Stimulated activated CD8-positive, alpha-beta memory T cell treated with anti-CD3 and anti-CD28 coated beads, Interleukin-7, amount 100 ng/mL, for 4 hours (primary cell): ENCODE measurements at places on chromosomes 7 and 10.

- no peak for DNase-seq
Measured at GRCh38 chr7:1513657-1514095, 9.5 kb upstream of the INTS1 start.

- peak; percentile 25 for DNase-seq
Measured at GRCh38 chr7:7639847-7640220, 718 bp upstream of the UMAD1 start.

- no peak for DNase-seq
Measured at GRCh38 chr7:94414481-94414880, 19.8 kb downstream of the COL1A2 start.

DNA sequence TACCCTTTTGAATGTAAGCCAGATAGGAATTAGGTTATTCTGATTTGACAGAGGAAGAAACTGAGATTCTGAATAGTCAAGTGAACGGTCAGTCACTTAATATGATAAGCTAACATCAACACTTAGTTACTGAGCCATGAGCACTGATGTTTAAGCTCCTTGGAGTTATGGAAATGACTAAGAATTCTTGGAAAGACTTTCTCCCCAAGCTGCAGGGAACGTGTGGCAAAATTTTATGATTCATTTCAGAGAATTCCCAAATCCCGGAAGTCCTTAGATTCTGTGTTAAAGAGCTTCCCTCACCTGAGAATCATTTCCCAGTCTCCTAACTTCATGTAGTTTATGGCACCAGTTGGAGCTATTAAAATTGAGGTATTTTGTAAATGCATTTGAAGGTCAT lies 330.9 kb downstream of the XPNPEP1 start:
- no peak for DNase-seq

- no peak for DNase-seq
Measured at GRCh38 chr7:101201695-101202602, 1.1 kb upstream of the MOGAT3 start.

DNA sequence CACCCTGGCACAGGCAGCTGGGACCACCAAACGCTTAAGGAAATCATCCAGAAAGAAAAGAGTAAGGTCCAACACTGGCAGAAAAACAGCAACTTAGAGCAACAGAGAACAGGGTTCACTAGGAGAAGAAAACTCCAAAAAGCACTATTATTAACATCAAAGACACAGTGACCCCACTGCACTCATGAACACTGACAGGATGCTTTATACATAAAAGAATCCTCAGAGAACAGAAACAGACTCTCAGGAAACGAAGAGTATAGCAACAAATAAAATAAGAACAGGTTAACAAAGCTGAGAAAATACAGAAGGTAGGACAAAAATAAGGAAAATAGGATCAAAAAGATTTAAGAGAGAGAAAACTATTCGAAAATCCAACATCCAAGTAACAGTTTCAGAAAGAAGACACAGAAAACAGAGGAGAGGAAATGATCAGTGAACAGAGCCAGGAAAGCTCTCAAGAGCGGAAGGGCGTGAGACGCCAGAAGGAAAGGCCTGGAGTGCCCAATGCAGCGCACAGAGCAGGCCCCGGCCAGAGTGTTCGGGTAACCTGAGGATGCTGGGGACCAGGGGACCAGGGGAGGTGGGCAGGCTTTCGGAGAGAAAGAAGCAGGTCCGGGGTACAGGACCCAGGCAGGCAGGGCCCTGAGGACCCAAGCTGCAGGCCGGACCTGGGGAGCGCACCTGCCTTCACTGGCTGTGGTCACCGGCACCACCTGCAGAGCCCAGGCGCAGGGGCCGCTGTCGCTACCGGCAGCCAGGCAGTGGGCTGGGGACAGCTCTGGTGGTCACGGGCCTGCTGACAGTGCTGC lies 258.2 kb downstream of the MAD1L1 start:
- DNase-seq: no peak

DNA sequence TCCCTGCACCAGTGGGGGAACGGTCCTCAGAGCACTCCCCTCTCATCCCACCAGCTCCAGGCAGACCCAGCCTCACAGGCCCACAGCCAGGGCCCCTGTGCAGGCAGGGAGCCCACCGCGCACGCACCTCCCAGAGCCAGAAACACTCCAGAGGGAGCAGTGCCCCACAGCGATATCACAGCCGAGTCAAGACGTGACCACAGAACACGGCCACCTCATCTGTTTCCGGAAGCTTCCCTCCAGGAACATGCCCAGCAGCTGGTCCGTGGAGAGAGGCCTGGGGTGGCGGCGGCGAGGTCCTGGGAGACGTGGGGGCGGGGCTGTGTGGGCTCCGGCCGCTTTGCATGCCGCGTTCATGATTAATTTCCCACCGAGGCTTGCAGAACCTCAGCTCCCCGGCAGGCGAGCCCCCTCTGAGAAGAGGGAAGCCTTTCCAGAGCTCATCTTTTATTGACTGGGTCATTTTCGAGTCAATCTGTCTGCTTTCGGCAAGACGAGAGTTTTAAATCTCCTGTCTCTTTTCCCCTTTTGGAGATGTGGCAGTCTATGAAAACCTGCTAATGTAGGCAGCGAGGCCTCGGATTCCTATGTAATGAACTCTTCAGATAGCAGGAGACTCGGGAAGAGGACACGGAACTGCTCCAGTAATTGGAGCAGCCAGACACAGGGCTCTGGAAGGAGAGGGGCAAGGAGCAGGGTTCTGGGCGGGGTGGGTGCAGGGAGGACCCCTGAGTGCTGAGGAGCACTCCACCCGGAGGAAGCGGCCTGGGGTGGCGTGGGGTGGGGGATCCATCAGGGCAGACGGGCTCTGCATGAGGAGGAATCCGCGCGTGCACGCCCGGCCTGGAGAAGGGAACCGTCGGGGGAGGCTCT lies 242.8 kb downstream of the ELFN1 start:
- DNase-seq: no peak

GRCh38 chr7:151249034-151249731 lies 689 bp upstream of the SMARCD3 start:
- no peak for DNase-seq

DNA sequence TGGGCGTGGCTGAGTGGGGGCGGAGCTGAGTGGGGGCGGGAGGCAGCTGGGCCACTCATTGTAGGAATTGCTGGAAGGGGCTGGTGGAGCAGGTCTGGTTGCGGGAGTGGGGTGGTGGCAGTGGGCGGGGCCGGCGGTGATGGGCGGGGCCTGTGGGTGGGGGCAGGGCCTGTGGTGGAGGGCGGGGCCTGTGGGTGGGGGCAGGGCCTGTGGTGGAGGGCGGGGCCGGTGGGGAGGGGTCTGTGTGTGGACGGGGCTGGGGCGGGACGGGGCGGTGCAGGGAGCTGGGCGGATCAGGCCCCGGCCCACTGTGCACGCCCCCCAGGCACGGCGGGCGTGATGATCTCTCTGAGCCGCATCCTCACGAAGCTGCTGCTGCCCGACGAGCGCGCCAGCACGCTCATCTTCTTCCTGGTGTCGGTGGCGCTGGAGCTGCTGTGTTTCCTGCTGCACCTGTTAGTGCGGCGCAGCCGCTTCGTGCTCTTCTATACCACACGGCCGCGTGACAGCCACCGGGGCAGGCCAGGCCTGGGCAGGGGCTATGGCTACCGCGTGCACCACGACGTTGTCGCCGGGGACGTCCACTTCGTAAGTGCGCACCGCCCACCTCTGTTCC lies 14.0 kb downstream of the SLC29A4 start:
- peak; percentile 42 for DNase-seq

DNA sequence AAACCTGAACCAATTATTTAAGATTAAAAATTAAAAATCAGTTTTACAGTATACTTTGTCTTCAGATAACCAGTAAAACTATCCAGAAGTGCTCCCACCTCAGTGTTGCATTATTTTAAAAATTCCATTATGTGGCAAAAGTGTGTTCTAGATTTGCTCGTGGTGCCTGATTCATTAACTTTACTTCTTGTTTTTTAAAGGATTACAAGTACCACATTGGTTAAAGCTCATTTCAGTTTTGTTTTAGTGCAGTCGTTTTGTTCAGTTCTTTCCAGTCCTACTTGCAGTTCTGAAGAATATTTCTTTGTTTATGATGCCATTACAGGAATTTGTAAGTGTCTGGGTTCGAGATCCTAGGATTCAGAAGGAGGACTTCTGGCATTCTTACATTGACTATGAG lies 69.0 kb downstream of the SNX10 start:
- no peak for DNase-seq

DNA sequence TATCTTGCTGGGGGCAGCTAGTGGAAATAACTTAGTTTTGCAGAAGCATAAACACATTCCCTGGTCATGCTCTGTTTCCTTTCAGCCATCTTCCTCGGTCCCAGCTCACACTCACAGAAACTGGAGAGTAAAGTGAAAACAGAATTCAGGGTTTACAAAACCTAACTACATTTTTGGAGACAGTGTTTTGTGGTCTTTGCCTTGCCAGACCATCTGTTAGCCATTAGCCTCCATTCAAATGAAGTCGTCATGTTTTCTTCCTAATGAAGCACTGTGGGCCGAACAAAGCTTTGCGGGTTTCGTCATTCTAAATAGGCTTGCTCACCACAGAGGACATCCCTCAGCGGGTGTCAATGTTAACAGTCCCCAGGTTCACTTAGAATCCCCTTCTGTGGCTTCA lies 214.6 kb upstream of the TMEM72 start:
- DNase-seq: no peak

- no peak for DNase-seq
Measured at GRCh38 chr10:11616021-11616420, 4.6 kb upstream of the USP6NL start.

GRCh38 chr10:131119626-131120355 lies 191.7 kb downstream of the TCERG1L start:
- no peak for DNase-seq

DNA sequence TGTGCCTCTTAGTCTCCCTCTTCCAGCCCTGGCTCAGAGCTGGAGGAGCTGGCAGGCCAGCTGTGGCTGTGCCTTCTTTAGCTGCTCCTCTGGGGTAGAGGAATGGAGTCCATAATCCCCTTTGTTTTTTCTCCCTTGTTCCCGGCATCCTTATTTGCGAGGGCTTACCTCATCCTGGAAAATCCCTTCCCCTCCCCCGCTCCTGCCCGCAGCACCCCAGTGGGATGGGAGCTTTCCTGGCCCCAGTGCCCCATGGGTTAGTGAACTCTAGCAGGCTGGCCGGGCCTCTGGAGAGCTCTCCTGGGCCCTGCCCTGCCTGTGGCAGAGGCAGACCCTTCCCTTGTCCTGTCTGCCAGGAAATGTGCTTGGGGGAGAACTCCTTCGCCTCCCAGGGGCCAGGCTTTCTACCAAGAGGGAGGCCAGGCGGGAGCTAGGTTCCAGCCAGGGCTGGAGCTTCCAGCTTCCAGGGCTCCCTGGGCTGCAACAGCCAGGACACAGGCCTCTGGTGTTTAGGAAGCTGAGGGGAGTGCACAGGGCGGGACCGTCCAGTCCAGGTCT lies 16.5 kb upstream of the TRIM8 start:
- no peak for DNase-seq
